ENCODE measurements at places on chromosomes 13 and 19.

- no peak for DNase-seq
Observed at GRCh38 chr19:5824751-5825150, 14.8 kb downstream of the FUT6 start.

DNA sequence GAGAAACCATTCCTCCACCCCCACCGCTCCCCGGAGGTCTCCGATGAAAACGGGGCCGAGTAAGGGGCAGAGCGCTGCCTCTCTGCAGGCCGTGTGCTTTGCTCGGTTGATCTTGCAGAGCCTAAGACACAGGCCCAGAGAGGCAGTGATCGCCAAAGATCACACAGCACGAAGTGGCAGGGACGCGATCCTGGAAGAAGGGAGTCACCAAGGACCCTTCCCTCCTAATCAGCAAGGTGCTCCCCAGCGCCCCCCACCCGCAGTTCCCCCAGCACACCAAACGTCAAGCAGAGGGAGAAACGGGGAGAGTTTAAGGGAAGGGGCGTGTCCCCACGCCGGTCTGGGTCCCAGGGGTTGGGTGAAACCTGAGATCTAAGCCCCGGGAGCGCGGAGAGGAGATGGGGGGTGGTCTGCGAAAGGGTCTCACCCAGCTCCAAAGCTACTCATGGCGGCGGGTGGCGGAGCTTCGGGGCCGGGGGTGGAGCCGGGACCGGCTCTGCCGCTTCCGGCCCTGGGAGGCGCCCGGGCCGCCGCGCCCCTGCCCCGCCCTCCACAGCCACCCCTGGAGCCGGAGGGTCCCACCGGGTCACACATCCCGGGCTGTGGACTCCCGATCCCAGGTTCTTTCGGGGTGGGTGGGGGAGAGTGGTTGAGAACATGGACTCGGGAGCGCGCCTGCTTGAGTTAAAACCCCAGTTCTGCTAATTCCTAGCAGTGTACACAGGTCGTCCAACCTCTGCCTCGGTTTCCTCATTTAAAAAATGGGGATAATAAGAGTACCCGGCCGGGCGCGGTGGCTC, at the start of gene EML2:
EML2 (minus strand) TSS at position 468 of the 800 bp plus-strand sequence; CDS start at position 447, 21 bp downstream.
- no peak for DNase-seq

- DNase-seq: no peak
Observed at GRCh38 chr19:17737690-17738153, 13.6 kb upstream of the FCHO1 start.

GRCh38 chr19:16591803-16592556, 19.8 kb upstream of the SLC35E1 start:
- no peak for DNase-seq

- no peak for DNase-seq
Observed at GRCh38 chr19:30622276-30622675, 250.1 kb downstream of the ZNF536 start.

GRCh38 chr13:32426191-32426989, 1.5 kb downstream of the N4BP2L1 start:
- no peak for DNase-seq

GRCh38 chr13:81609335-81609734, 1268.4 kb upstream of the SPRY2 start:
- no peak for DNase-seq

DNA sequence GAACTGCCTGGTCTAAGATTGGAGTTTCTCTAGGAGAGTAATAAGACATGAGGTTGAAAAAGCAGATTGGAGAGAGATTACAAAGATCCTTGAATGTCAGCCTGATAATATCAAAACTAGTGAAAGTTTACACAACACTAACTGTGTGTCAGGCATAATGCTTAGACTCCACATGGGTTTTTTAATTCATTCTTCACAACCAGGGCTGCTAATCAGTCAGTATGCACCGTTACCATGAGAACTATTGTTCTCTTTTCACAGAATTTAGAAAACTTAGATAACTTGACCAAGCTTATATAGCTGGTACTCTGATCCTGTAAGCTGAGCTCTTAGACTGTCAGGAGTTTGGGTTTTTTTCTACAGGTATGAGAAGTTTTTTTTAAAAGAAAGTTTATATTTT, 46.6 kb upstream of the TSC22D1 start:
- DNase-seq: no peak
